NCI-H446 treated with DMSO at 0.1 percent for 48 hours (cell line): ENCODE measurements at places on chromosomes 4 and X.
A peak's percentile ranks its signal among the peaks of the same experiment; 100 is the strongest.

DNA sequence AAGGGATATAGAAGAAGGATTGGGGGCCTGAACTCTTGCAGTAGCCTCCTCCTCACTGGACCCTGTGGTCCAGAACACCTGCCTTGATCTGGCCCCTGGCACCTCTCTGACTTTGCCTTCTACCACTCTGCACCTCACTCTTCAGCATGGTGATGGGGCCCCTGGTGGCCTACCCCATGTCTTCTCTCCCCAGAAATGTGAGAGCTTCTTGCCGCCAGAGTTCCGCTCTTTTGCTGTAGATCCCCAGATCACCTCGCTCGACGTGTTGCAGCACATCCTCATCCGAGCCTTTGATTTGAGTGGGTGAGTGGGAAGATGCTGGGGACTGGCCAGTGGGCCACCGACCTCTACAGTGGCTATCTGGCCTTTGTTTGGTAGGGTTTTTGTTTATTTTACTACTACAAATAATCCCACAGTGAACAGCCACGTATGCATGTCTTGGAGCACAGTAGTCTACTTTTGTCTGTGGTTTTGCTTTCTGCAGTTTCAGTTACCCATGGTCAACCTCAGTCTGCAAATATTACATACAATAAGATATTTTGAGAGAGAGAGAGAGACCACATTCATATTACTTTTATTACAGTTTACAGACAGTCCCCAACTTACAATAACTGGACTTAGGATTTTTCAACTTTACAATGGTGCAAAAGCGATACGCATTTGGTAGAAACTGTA, 1.8 kb downstream of the TBC1D25 start:
- DNase-seq: no peak

- no peak for DNase-seq
These were observed 15.3 kb downstream of the SLC6A8 start for GRCh38 chrX:153703036-153703370.

DNA sequence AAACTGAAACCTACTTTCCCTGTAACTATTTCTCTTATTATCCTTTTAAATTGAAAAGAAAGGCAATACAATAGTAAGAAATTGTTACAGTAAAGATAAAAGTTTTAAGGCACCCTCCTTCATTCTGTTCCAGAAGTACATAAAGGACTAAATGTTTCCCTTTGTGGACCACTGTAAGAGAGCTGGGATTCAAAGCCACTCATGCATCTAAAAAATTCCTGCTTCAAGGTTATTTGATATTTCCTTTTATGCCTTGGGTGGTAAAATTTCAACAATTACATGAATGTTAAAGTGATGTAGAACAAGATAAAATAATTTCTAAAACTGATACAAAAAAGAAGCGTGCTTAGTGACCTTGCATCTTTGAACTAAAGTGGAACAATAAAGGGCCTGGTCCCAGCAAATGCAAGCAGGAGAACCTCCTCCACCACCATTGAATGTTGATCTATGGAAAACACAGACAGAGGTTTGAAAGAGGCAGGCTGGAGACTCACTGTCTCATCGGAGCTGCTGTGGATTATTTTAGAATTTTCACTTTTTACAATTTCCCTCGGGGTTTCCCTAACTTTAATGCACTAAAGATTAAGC, 42.3 kb upstream of the PRSS12 start:
- no peak for DNase-seq

GRCh38 chrX:134929808-134930207, 61.0 kb upstream of the SMIM10 start:
- DNase-seq: no peak

DNA sequence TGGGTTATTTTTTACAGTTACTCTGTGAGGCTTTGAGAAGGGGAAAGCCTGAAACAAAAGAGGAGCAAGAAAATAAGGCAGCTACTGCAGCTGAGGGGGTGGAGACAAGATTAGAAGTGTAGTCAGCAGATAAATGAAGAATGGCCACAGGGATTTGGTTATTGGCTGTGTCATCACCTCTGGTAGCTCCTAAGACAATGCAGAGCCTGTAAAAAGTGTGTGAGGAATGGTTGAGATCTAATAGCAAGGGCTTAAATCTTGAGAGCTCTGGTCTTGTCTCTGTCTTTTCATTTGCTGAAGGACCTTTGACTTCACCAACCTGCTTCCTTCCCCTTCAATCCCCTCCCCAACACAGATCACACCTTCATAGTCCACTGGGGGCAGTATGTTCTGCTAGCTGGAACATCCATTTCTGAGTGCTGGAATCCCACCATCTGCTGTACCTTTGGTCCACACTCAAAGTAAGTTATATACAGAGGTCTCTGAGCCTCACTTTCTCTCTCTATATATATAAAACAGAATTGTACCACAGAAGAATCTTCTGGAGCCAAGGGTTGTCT, 213.7 kb upstream of the ZIC3 start:
- no peak for DNase-seq

DNA sequence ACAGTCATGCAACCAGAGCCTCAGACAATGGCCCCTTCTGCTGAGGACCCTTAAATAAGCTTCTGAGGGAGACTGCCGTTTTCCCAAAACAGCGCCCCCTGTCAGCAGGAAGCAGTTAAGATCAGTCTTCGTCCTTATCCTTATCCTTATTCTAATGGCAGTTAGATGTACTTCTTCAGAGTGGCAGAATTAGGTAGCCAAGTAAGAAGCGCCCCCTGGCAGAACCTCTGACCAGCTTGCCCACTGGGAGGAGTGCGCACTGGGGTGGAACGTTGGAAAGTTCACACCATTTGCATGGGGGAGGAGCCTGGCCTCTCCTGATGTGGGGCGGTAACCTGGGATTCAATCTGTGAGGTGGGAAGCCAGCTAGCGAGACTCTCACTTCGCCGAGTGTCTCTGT, 133.6 kb upstream of the QRFPR start:
- no peak for DNase-seq

GRCh38 chr4:150570862-150571261, 11.1 kb upstream of the MAB21L2 start:
- DNase-seq: no peak

GRCh38 chr4:104451573-104451972, 43.1 kb downstream of the CXXC4 start:
- peak; percentile 12 for DNase-seq

GRCh38 chrX:133999031-133999705, 13.8 kb upstream of the GPC3 start:
- DNase-seq: no peak

GRCh38 chr4:105042451-105042850, 104.2 kb upstream of the TET2 start:
- DNase-seq: no peak

- no peak for DNase-seq
These were observed 362 bp downstream of the NCAPG start for GRCh38 chr4:17811078-17811603.

GRCh38 chrX:39726771-39727170, 371.0 kb downstream of the BCOR start:
- DNase-seq: no peak

DNA sequence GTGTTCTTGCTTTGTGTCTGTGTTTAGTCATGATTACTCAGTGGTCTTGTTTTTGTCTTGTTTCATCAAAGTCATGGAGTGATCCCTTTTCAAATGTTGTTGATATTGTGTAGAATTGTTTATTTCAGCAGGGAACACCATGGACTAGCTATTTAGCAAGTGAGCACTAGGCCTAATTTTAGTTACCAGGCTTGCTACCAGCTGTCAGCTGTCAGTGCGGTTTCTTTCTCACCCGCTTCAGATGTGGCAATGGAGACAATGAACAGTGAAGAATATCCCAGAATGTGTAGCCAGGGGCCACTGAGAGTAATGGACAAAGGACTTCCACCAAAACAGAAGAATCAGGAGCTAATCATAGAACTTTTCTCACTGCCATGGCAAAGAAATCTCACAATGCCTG, 432.8 kb upstream of the FMR1 start:
- DNase-seq: no peak
